ENCODE measurements at places on chromosomes 5 and 9. TPM values are rescaled to one million over a fixed set of nuclear protein-coding genes. Genes with fewer than 3 reads are reported as not detected.

Gene EDIL3
- not detected for total RNA-seq

Gene ALDH1B1
- total RNA-seq = 14.7 TPM

GRCh38 chr5:147483961-147484707, 25.7 kb downstream of the DPYSL3 start:
- no peak overlapping the region for H3K27ac ChIP-seq
- no peaks in the 10 kb centered on the region for H3K4me1 ChIP-seq
- H3K4me3 ChIP-seq = no peak overlapping the region
- DNase-seq = no peak

Gene PCDHGA4
- total RNA-seq = not detected

- DNase-seq = no peak
- no peaks in the 10 kb centered on the region for H3K36me3 ChIP-seq
- H3K27me3 ChIP-seq = peaks cover 13% of the 10 kb centered on the region
- H3K4me3 ChIP-seq = no peak within 1 kb of the TSS
Observed at GRCh38 chr5:139462586-139463276, at the start of gene ECSCR. Gene ECSCR (minus strand): TSS chr5:139462743. CDS start chr5:139462670, 73 bp downstream.

DNA sequence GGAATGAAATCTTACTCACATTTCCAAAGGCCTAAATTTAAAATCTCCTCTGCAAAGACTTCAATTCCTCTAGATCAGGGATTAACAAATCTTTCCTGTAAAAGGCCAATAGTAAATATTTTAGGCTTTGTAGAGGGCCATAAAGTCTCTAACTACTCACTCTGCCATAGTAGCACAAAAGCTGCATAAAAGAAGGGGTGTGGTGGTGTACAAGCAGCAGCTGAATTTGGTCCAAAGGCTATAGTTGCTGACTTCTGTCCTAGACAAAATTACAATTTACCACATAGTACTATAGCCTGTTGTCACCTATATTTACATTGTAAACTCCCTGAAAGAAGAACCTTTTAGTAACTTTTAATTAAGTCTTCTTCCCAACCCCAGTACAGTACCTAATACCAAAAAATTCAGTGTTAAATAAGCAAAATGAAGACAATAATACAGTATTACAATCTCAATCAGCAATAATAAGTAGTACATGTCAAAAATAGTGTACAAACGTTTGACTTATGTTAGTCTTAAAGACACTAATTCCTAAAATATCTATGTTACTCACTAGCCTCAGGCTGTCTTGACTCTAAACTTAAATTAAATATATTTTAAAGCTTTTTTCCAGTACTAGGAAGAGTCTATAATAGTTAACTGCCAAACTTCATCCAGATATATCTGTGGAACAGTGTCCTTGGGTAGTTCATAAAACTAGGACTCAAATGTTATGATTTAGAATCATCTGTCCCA, 6.9 kb downstream of the CETN3 start:
- no peak overlapping the region for H3K4me3 ChIP-seq
- H3K4me1 ChIP-seq = peaks cover 11% of the 10 kb centered on the region
- no peaks in the 10 kb centered on the region for H3K27me3 ChIP-seq
- H3K27ac ChIP-seq = no peak overlapping the region

- peaks cover 31% of the 10 kb centered on the region for H3K4me1 ChIP-seq
- no peak overlapping the region for H3K27ac ChIP-seq
- H3K27me3 ChIP-seq = peaks cover 76% of the 10 kb centered on the region
- H3K36me3 ChIP-seq = peaks cover 1% of the 10 kb centered on the region
- DNase-seq = no peak
Observed at GRCh38 chr5:116573279-116573701, 1.3 kb downstream of the SEMA6A start.

GRCh38 chr9:94990897-94991561, 264.5 kb downstream of the AOPEP start:
- DNase-seq = no peak
- no peaks in the 10 kb centered on the region for H3K4me1 ChIP-seq
- no peak overlapping the region for H3K4me3 ChIP-seq
- no peaks in the 10 kb centered on the region for H3K36me3 ChIP-seq
- H3K27ac ChIP-seq = no peak overlapping the region
- H3K27me3 ChIP-seq = peaks cover 8% of the 10 kb centered on the region

DNA sequence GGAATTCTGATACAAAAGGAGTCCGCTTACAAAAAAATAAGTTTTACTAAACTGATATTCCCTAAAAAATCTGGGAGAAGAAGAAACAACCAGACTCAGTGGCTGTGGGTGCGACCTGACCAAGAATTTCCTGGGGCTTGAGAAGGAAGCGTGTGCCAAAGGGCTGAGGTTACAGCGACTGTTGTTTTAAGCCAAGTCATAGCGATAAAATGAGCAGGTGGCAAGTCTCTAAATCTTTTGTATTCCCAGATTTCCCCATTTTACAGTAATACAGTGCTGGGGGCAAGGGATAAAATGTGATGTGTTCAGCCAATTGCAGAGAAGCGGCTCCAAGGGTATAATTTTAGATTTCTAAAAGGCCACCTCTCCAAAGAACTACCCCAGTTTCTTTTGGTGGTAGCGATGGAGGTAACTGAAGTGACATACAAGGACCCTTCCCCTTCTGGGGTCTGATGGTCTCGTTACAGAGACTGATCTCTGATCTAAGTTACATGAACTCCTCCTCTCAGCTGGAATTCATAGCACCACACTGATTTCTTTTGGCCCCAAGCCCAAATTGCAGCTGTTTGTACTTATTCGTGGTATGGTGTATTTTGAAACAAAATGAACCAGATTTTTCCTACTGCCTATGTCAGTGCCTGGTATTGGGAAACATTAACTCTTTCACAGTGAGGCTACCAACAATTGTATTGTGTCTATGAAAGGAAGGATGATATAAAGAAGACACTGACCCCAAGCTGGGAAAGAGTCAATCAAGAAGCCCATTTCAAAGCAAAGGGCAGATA, 41.6 kb downstream of the LPAR1 start:
- no peak overlapping the region for H3K4me3 ChIP-seq
- no peaks in the 10 kb centered on the region for H3K4me1 ChIP-seq
- H3K36me3 ChIP-seq = no peaks in the 10 kb centered on the region
- peaks cover 2% of the 10 kb centered on the region for H3K27me3 ChIP-seq
- no peak for DNase-seq

- H3K4me3 ChIP-seq = no peak overlapping the region
- peaks cover 5% of the 10 kb centered on the region for H3K4me1 ChIP-seq
- no peak overlapping the region for H3K27ac ChIP-seq
- no peak for DNase-seq
- no peaks in the 10 kb centered on the region for H3K36me3 ChIP-seq
Observed at GRCh38 chr5:66354422-66354821, 210.3 kb downstream of the SREK1 start.

DNA sequence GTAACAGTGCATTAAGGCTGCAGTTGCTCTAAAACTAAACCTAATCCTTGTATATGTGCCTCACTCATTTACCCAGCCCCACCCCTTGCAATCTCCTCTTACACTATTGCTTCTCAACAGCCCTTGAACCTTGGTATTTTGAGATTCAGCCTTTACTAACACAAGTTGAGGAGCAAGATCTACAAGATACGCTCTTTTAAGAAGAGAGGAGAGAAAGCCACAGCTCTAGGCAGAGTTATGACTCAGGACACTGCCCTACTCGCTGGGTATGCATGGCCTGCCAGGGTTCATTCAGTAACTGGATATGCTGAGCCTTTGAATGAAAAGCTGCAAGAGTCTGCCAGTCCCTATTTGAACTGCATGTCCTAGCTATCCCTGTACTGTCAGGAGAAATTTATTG, 219.5 kb downstream of the PCSK5 start:
- H3K4me1 ChIP-seq = no peaks in the 10 kb centered on the region
- DNase-seq = no peak
- H3K36me3 ChIP-seq = no peaks in the 10 kb centered on the region
- H3K27me3 ChIP-seq = no peaks in the 10 kb centered on the region

Gene PCDHGB2
- 0.13 TPM for total RNA-seq

GRCh38 chr5:6838736-6839135, 125.5 kb downstream of the TENT4A start:
- H3K27me3 ChIP-seq = peaks cover 8% of the 10 kb centered on the region
- H3K36me3 ChIP-seq = no peaks in the 10 kb centered on the region
- no peak overlapping the region for H3K27ac ChIP-seq
- H3K4me3 ChIP-seq = no peak overlapping the region

Data from activated CD8-positive, alpha-beta T cell treated with anti-CD3 and anti-CD28 coated beads, Interleukin-2, amount 10 ng/mL, durations not matched to agents 7 days and 5 days (primary cell).